ENCODE measurements at places on chromosomes 2 and 18.

DNA sequence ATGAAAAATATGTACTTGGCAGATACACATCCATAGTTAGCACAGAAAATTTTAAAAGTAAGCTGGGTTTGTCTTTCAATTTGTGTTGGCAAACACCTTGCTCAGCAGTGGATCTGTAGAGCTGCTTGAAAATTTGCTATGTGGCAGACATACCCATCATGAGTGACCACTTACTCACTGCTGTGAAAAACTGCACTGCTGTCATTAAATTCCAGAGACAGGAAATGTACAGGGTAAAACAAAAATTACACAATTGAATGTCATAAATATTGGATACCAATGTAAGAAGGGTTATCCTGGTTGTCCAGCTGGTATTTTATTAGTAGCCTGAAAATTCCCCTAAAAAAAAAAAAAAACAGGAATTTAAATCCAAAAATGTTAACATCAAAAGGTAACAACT, 24.5 kb downstream of the NIF3L1 start:
- peak; percentile 22 for DNase-seq

- no peak for DNase-seq
These were observed 40.5 kb upstream of the TMEM18 start for GRCh38 chr2:717661-718060.

DNA sequence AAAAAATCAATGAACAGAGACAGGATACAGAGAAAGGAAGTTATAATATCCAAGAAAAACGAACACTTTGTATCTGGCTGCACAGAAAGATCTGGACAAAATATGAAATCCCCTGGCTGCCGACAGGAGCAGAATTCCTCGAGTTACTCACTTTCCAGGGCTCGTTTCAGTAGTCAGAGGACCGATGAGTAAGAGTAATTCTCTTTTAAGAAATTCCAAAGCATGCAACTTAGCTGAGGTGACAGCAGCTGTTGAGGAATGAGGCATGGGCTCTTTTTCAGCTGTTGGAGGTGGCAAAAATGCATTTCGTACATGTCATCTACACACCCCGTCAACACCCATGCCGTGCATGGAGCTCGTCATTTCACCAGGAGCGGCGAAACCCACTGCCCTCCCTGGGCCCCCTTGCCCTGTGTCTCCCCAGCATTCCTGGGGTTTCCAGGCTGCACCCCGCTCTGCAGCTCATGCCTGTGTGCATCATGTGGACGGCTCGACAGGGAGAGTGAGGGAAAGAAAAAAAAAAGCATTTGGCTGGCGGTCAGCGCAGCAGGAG, 210.8 kb upstream of the SMIM21 start:
- DNase-seq = no peak

GRCh38 chr2:133657591-133657990, 89.3 kb upstream of the NCKAP5 start:
- DNase-seq = no peak

- DNase-seq = no peak
These were observed 27.8 kb downstream of the ANKRD62 start for GRCh38 chr18:12121175-12122042.

GRCh38 chr18:22066083-22066485, 103.3 kb upstream of the GATA6 start:
- DNase-seq = no peak

- no peak for DNase-seq
These were observed 43.3 kb downstream of the SNED1 start for GRCh38 chr2:241041589-241042158.
